ENCODE measurements at places on chromosomes 1 and 21. TPM values are rescaled to one million over a fixed set of nuclear protein-coding genes. Genes with fewer than 3 reads are reported as not detected.

Gene HPDL
- polyA plus RNA-seq, result 2.7 TPM

Gene CHODL
- polyA plus RNA-seq, result 0.22 TPM

Gene PLA2G2D
- polyA plus RNA-seq, result 0.02 TPM

Gene LRRN2
- polyA plus RNA-seq, result 0.65 TPM

Gene SPRR2G
- polyA plus RNA-seq, result 0.49 TPM

Gene RGS1
- polyA plus RNA-seq, result 7.7 TPM

Gene PKP1
- 282 TPM for polyA plus RNA-seq

Gene RBM15
- polyA plus RNA-seq, result 4.8 TPM

Gene SYT11
- 0.20 TPM for polyA plus RNA-seq

Gene LCE1C
- 0.32 TPM for polyA plus RNA-seq

Gene PCBP3
- 0.24 TPM for polyA plus RNA-seq

Gene SLC6A17
- polyA plus RNA-seq, result 0.08 TPM

Gene CITED4
- polyA plus RNA-seq, result 21.8 TPM

Gene AIRE
- polyA plus RNA-seq, result 0.01 TPM

Gene GPR137B
- 2.8 TPM for polyA plus RNA-seq

Gene DESI2
- 6.6 TPM for polyA plus RNA-seq

Gene ARID4B
- 7.0 TPM for polyA plus RNA-seq

Gene NUDT4B
- 0.92 TPM for polyA plus RNA-seq

Gene ATF3
- polyA plus RNA-seq, result 9.2 TPM

Gene CCDC17
- 0.54 TPM for polyA plus RNA-seq

Gene PYGO2
- 15.8 TPM for polyA plus RNA-seq

Gene RASSF5
- 22.2 TPM for polyA plus RNA-seq

Gene XCL1
- polyA plus RNA-seq, result 0.20 TPM

Gene RNF223
- 44.2 TPM for polyA plus RNA-seq

Gene COL11A1
- polyA plus RNA-seq, result 0.01 TPM

Gene CFAP141
- not detected for polyA plus RNA-seq

Gene LDLRAD1
- polyA plus RNA-seq, result 0.35 TPM

Gene TSPAN2
- 1.7 TPM for polyA plus RNA-seq

Gene PSMB4
- polyA plus RNA-seq, result 223 TPM

Gene FCGR3A
- 1.0 TPM for polyA plus RNA-seq

Gene CELA2A
- not detected for polyA plus RNA-seq

Gene TTLL10
- polyA plus RNA-seq, result 0.28 TPM

Gene SELENBP1
- 23.5 TPM for polyA plus RNA-seq

Gene LCE1A
- polyA plus RNA-seq, result not detected

Gene NOS1AP
- 0.53 TPM for polyA plus RNA-seq

Gene DYNLT5
- 0.18 TPM for polyA plus RNA-seq

Gene CLDN17
- 6.5 TPM for polyA plus RNA-seq

Gene XCL2
- polyA plus RNA-seq, result not detected

Gene TEKT2
- polyA plus RNA-seq, result 0.09 TPM

Gene OR2T11
- polyA plus RNA-seq, result not detected

Gene TNFRSF14
- 34.1 TPM for polyA plus RNA-seq

Gene OR6K3
- polyA plus RNA-seq, result not detected

Gene PADI2
- 0.43 TPM for polyA plus RNA-seq

Gene PPIAL4G
- polyA plus RNA-seq, result not detected

Gene GJA5
- polyA plus RNA-seq, result 1.4 TPM
